ENCODE measurements at places on chromosomes 16 and 17.

DNA sequence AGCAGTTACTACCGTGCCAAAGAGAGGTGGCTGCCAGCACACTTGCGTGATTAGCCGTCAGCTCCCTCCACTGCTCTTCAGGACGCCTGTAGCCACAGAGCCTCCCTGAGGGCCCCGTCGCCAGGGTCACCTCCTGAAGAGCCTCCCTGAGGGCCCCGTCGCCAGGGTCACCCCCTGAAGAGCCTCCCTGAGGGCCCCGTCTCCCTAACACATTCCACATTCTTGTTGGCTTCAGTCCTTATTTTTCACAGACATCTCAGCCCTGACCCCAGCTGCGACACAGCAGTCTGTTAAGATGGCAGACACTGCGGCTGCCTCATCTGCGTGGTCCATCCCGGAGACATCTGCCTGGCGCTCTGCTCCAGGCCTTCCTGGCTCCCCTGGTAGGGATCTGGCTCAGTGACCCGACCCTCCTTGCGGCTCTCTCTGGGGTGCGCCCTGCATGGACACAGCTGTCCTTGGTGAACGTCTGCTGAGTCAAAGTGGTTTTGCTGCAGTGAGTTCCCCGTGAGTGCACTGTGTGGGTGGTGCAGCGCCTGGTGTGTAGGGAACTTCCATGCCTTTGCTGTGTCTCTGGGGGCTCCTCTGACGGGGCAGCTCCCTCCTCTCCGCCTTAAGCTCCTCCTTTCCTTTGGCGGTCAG, 11.4 kb downstream of the ACSF3 start:
- DNase-seq: no peak

DNA sequence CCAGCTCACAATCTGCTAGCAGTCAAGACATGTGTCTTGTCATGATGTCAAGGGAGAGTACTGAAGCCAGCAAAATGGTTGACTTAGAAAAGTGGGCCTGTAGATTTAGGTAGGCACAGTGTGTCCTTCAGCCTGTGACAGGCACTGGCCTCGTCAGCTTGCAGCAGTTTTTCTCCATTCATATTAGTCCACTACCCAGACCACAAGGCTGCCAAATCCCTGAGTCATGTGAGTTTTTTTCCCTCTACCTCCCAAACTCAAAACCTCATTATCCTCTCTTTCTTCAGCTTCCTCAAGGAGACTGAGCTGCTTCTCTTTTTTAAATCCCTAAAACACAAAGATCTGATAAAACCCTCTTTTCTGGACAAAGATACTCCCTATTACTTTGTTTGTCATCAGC, 102.6 kb upstream of the HS3ST3A1 start:
- no peak for DNase-seq

DNA sequence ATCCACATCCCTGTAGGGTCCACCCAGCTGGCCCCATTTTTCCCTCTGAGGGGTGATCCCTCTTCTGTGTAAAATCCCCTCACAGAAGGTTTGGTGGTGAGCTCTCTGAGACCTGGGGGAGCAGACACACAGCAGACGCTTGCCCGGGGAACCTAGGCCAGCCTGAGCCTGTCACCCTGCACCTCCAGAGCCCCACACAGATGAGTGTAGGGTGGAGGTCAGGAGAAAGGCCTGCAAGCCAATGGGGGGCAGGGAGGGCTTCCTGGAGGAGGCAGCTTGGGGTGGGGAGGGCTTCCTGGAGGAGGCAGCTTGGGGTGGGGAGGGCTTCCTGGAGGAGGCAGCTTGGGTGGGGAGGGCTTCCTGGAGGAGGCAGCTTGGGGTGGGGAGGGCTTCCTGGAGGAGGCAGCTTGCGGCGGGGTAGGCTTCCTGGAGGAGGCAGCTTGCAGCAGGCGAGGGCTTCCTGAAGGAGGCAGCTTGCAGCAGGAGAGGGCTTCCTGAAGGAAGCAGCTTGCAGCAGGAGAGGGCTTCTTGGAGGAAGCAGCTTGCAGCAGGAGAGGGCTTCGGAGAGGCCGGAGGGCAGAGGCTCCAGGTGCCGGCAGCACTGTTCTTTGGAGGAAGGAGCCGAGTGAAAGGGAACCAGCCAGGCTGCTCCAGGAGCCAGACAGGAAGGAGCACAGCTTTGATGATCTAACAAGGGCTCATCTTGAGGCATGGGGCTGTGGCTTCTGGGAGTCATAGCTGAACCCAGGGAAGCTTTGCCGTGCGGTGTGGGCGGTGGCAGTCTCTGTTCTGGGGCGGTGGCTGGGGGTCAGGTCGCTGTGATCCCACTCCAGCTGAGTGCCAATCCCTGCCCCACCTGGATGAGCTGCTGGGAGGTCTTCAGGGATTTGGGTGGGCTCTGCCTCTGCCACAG, 83.7 kb upstream of the ZNF469 start:
- DNase-seq: no peak

DNA sequence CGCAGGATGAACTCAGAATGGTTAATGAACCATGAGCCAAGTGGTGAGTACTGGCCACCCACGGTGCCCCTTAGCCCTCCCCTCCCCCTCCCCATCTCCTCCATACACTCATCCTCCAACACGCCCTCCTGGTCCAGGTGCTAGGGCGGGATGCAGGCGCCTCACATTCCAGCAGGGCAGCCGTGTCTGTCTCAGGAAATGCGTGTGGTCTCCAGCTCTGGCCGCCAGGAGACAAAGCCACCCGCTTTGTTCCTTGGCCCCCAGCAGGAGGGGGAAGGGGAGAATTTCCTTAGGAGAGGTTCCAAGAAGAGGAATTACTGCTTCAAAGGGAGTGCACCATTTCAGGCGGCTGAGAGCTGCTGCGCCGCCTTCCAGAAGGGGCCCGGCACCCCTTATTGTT, 29.7 kb upstream of the RMI2 start:
- DNase-seq: no peak

GRCh38 chr16:56617212-56618085, 8.1 kb upstream of the MT1E start:
- no peak for DNase-seq

- DNase-seq: no peak
These were observed 3.2 kb downstream of the CACNG5 start for GRCh38 chr17:66837885-66838665.

- no peak for DNase-seq
These were observed 60.4 kb downstream of the PDPK1 start for GRCh38 chr16:2598133-2598641.

DNA sequence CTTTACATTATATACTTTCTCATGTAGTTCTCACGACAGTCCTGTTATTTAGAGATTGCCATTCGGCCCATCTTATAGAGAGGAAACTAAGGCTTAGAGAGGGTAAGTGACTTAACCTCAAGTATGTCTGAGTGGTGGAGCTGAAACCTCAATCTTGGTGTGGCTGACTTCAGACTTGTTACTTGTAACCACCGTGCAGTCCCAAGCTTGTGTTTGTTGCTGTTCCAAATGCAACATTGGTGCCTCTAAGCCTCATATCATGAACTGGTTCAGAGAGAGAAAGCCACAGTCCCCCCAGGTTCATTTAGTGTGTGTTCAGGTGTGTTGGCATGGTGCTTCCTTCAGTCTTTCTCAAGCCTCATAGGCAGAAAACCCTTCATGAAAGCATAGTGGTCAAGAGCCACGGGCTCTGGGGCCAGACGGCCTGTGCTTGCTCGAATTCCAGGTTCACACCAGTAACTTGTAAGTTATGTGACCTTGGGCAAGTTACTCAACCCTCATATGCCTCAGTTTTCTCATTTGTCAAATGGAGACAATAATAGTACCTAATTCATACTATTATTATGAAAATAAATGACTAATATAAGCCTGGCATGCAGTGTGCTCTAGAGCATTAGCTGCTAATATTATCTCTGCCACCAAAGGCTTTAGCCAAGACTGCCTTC, 39.9 kb downstream of the CDH1 start:
- DNase-seq: no peak

GRCh38 chr17:76398523-76399174, 14.2 kb downstream of the SPHK1 start:
- DNase-seq: no peak

- DNase-seq: no peak
These were observed 31.8 kb upstream of the IRF8 start for GRCh38 chr16:85867189-85867588.

GRCh38 chr17:47304186-47304585, 19.6 kb upstream of the EFCAB13 start:
- DNase-seq: no peak

DNA sequence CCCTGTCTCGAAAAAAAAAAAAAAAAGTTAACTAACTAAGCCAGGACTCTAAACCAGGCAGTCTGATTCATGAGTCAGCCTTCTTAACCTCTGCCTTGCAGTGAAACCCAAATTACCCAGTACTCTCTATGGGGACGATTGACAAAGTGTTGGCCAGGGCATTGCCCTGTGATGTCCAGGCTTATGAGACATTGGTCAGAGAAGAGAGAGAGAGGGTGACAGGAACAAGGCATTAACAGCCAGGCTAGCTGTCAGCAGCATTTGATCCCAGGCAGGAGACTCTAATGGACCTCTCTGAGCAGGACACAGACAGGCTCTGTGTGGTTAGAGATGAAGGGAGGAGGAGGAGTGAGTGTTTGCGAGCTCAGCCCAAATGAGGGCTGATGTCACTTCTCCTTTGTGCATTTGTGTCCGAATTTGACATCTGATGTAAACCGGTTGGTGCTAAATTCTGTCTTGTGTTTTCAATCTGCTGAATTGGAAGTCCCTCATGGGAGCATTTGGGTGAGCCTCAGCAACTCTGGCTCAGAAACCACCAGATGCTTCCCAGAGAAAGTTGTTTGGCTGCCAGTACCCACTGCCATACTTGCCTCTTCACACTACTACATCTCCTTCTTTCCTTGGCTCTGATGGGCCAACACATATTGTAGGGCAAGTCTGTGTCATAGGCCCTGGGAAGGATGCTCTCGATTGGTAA, 4.3 kb upstream of the MYL4 start:
- DNase-seq: peak; percentile 40

DNA sequence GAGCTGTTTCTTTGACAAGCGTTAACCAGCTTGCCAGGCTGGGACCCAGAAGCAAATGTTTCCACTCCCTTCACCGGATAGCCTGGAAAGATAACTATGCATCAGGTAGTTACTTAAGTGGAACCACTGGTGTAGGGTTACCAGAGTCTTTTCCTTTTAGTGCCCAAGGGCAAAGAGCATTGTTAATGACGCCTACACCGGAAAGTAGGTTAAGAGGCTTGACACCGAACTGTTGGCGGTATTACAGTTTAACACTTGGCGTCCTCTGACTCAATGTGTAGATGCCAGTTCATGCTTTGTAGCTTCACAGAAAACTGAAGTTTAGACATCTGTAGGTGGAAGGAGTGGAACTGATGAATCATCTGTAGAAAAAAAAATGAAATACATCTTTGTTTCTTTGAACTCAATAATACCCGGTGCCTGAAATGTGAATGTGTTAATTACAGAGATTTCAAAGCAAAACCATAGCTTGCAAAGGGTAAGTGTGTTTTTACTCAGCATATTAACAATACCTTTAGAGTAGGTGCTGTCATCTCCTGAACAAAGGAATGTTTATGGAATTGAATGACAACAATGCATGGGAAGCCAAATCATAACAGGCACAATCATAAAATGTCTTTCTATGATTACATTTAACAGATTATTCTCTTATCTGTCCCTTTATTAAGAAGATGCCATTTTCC, 426.7 kb upstream of the SALL1 start:
- no peak for DNase-seq

DNA sequence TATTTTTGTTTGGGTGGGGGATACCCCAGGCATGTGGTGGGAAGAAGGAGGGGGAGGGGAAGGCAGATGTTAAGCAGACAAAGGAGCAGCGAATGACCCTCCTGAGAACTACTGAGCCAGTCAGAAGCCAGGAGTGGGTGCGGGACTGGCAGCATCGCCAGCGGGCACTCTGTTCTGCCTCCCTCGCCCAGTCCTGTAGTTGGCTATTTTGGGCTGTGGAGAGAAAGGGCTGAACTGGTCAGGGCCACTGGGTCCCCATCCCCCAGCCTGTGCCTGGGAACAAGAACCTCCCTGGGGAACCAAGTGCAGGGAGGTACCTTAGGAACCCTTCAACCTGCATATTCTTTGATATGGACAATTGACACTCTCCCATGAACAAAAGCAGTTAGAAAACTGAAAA, 6.4 kb downstream of the LRRC3C start:
- DNase-seq: no peak

GRCh38 chr17:77119668-77120301, 21.0 kb upstream of the SEC14L1 start:
- no peak for DNase-seq

GRCh38 chr17:50842506-50843149, 7.2 kb downstream of the WFIKKN2 start:
- DNase-seq: no peak

- no peak for DNase-seq
These were observed 9.4 kb upstream of the ELAC2 start for GRCh38 chr17:13027246-13027645.

- no peak for DNase-seq
These were observed 24.1 kb downstream of the DNAJA2 start for GRCh38 chr16:46949241-46949892.

GRCh38 chr16:57577691-57578224, 35.3 kb downstream of the ADGRG5 start:
- no peak for DNase-seq

GRCh38 chr17:27651411-27652345, 20.7 kb downstream of the LGALS9 start:
- peak; percentile 58 for DNase-seq

DNA sequence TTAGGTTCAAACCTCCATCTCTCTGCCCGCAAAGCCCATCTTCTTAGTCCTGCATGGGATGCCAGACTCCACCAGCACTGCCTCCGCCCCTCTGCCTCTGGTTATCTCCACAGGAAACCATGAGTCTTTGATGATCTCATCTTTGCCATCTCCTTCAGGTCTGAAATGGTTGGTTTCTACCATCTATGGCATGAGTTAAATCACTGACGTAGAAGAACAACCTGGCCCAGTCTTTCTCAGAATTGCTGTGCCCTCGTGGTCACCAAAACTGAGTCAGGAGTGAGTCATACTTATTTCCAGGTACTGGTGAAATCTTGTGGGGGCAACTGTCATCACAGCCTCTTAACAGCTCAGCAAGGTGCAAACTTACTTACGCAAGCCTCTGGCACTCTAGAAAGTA, 468.7 kb upstream of the C16orf82 start:
- peak; percentile 44 for DNase-seq

DNA sequence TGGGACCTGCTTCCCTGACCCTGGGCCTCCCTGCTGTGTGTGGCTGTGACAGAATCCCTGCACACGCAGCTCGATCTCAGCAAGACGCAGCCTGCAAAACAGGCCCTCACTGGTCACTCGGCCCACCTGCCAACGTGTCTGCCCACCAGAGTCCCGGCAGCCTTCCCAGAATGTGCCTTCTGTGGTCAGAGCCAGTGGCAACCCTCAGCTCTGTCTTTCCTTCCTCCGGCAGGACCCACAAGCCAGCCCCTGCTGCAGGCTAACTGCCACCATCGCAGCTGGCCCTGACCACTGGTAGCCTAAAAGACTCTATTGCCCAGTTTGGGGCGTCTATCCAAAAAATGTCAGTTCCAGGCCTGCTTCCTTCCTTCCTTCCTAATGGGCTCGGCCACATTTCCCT, 83.2 kb downstream of the LITAF start:
- no peak for DNase-seq

DNA sequence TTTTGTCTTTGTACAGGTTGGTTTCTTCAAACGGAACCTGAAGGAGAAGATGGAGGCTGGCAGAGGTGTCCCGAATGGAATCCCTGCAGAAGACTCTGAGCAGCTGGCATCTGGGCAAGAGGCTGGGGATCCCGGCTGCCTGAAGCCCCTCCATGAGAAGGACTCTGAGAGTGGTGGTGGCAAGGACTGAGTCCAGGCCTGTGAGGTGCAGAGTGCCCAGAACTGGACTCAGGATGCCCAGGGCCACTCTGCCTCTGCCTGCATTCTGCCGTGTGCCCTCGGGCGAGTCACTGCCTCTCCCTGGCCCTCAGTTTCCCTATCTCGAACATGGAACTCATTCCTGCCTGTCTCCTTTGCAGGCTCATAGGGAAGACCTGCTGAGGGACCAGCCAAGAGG, 4.9 kb downstream of the ZNF768 start:
- DNase-seq: no peak

- DNase-seq: no peak
These were observed 32.1 kb downstream of the TANC2 start for GRCh38 chr17:62998166-62998565.
